ENCODE measurements at places on chromosomes 11 and 22. TPM values are rescaled to one million over a fixed set of nuclear protein-coding genes. Genes with fewer than 3 reads are reported as not detected.

Gene C11orf97
- total RNA-seq = not detected

Gene MOGAT2
- total RNA-seq = 0.05 TPM

Gene LYVE1
- 0.03 TPM for total RNA-seq

Gene PLA2G6
- total RNA-seq = 3.8 TPM

Gene GVQW3
- total RNA-seq = 1.4 TPM

Gene OR52K2
- not detected for total RNA-seq
